Activated CD4-positive, alpha-beta T cell treated with anti-CD3 and anti-CD28 coated beads, Interleukin-2, amount 50 U/mL, for 24 hours (primary cell): ENCODE measurements at places on chromosomes 2 and 18.

DNA sequence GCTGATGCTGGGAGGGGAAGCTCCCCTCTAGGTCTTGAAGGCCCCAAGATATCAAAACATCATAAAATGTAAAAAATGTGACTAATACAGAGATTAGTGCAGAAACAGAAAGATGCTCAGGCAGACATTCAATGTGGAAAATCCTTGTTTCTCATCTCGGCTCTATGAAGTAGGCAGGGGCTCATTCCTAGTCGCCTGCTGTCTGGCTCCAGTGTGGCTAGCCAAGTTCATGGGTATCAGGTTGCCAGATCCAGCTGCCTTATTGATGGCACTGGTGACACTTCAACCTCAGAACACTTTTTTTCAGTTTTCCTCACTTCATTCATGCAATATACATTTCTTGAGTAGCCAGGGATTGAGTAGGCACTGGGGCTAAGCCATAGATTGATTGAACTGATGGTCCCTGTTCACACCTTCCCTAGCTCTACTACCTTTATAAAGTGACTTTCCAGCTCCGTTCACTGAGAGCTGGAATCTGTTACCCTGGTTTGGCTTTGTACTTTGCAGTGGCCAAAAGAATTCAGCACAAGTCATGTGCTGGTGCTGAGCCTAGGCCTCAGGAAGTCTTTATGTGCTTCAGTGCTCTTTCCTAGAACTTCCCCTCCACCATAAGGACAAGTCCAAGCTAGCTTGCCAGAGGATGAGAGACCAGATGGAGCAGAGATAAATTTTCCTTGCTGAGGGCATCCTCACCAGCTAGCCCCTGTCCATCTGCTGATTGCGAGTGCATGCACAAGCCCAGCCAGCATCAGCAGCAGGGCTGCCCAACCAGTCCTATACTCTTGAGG lies 373.6 kb upstream of the ST6GAL2 start:
- no peak for DNase-seq

GRCh38 chr2:153394686-153395085 lies 83.9 kb downstream of the RPRM start:
- DNase-seq = no peak

GRCh38 chr2:219612577-219613286 lies 14.7 kb upstream of the SLC4A3 start:
- no peak for DNase-seq

DNA sequence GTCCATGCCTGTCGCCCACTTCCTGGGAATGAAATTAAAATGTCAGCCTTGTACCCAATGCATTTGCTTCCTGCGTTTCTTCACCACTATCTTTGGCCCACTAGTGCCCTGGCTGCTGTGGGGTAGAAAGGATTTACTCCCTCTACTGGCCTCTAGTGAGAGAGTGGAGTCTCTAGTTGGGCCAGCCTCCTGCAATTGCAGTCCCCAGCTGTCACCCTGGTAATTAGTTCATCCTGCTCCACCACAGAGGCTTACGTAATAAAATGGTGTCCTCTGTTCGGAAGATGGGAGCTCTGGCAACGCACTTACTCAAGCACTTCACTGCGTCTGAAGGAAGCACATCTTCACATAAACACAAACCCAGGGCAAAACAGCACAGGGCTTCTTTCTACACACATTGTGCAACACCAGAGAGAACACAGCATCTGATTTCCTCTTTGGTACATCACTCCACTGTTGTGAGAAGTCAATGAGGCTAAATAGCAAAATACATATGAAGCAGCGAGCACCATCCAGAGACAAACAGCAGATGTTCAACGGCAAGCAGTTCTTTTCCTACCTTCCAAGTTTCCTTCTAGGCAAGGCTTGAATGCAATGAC lies 274.6 kb downstream of the LRATD1 start:
- no peak for DNase-seq
